ENCODE measurements at places on chromosomes 2 and 18. TPM values are rescaled to one million over a fixed set of nuclear protein-coding genes. Genes with fewer than 3 reads are reported as not detected.

GRCh38 chr2:55419233-55419678, 400 bp downstream of the CCDC88A start:
- H3K36me3 ChIP-seq, result peaks cover 8% of the 10 kb centered on the region
- peak overlapping the region; percentile 95 for H3K4me3 ChIP-seq
- no peaks in the 10 kb centered on the region for H3K27me3 ChIP-seq
- peak overlapping the region; percentile 92 for H3K27ac ChIP-seq
- peaks cover 46% of the 10 kb centered on the region for H3K4me1 ChIP-seq
- DNase-seq, result no peak

- H3K4me1 ChIP-seq, result peaks cover 97% of the 10 kb centered on the region
- H3K4me3 ChIP-seq, result peak overlapping the region; percentile 75
- H3K36me3 ChIP-seq, result peaks cover 7% of the 10 kb centered on the region
- no peaks in the 10 kb centered on the region for H3K27me3 ChIP-seq
- H3K27ac ChIP-seq, result peak overlapping the region; percentile 97
- no peak for DNase-seq
Observed at GRCh38 chr2:60356346-60356745, 197.1 kb downstream of the BCL11A start.

The ROCK2 gene
- total RNA-seq, result 18.8 TPM

- H3K4me3 ChIP-seq, result no peak overlapping the region
- H3K27me3 ChIP-seq, result peaks cover 4% of the 10 kb centered on the region
- H3K4me1 ChIP-seq, result no peaks in the 10 kb centered on the region
- DNase-seq, result no peak
Observed at GRCh38 chr2:13227578-13227977, 510.8 kb downstream of the TRIB2 start.

The FSIP2 gene
- 0.07 TPM for total RNA-seq

GRCh38 chr2:235595422-235596010, 101.7 kb downstream of the AGAP1 start:
- H3K27ac ChIP-seq, result no peak overlapping the region

The NGEF gene
- not detected for total RNA-seq

DNA sequence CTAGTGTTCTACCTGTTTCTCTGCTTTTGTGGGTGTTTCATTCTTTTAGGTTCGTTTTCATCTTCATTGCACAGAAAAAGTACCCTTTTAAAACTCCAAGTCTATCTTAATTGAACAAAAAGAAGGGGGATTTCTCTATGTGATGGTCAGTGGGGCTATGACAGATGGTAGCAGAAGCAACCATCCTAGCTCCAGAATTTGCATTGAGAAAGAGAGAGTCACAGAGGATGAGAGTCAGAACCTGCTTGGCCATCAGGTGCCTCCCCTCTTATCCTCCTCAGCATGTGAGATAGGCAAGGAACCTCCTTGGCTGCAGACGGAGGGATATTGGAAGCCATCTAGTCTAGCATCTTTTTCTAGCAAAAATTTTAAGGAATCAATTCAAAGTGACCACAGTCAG, 398.0 kb upstream of the DCC start:
- H3K27me3 ChIP-seq, result no peaks in the 10 kb centered on the region
- no peak overlapping the region for H3K27ac ChIP-seq
- H3K4me3 ChIP-seq, result no peak overlapping the region
- H3K36me3 ChIP-seq, result no peaks in the 10 kb centered on the region
- DNase-seq, result no peak

The GPR45 gene
- total RNA-seq, result not detected

- DNase-seq, result no peak
- H3K4me1 ChIP-seq, result no peaks in the 10 kb centered on the region
Observed at GRCh38 chr2:155070489-155070888, 372.0 kb downstream of the KCNJ3 start.

DNA sequence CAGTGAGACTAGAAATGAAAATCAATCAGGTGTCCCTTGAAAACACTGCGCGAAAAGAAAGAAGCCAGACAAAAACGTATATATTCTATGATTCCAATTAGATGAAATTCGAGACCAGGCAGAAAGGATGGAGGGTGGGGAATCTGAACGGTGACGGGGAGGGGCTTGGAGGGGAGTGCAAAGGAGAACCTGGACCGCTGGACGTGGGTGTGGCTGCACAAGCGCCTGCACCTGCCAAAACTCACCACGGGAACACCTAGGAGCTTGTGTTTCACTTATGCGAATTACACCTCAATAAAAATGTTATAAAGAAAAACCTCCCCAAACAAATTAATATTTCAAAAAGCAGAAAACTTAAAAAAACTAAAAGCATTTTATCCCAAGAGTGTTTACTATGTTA, 21.9 kb downstream of the THAP4 start:
- H3K4me3 ChIP-seq, result no peak overlapping the region
- no peak for DNase-seq
- H3K4me1 ChIP-seq, result peaks cover 29% of the 10 kb centered on the region
- H3K27me3 ChIP-seq, result no peaks in the 10 kb centered on the region
- no peak overlapping the region for H3K27ac ChIP-seq
- H3K36me3 ChIP-seq, result peaks cover 3% of the 10 kb centered on the region

- no peaks in the 10 kb centered on the region for H3K36me3 ChIP-seq
- H3K27me3 ChIP-seq, result no peaks in the 10 kb centered on the region
- H3K4me3 ChIP-seq, result no peak overlapping the region
- DNase-seq, result no peak
Observed at GRCh38 chr2:9078405-9078804, 74.9 kb upstream of the MBOAT2 start.

- no peaks in the 10 kb centered on the region for H3K36me3 ChIP-seq
- no peak overlapping the region for H3K27ac ChIP-seq
- no peaks in the 10 kb centered on the region for H3K4me1 ChIP-seq
- no peak overlapping the region for H3K4me3 ChIP-seq
- peaks cover 2% of the 10 kb centered on the region for H3K27me3 ChIP-seq
Observed at GRCh38 chr2:104468846-104469245, 385.1 kb upstream of the POU3F3 start.

GRCh38 chr18:78228974-78229373, 750.6 kb upstream of the SALL3 start:
- no peak overlapping the region for H3K27ac ChIP-seq
- H3K36me3 ChIP-seq, result no peaks in the 10 kb centered on the region
- no peak for DNase-seq
- H3K27me3 ChIP-seq, result no peaks in the 10 kb centered on the region
- no peaks in the 10 kb centered on the region for H3K4me1 ChIP-seq
- no peak overlapping the region for H3K4me3 ChIP-seq

DNA sequence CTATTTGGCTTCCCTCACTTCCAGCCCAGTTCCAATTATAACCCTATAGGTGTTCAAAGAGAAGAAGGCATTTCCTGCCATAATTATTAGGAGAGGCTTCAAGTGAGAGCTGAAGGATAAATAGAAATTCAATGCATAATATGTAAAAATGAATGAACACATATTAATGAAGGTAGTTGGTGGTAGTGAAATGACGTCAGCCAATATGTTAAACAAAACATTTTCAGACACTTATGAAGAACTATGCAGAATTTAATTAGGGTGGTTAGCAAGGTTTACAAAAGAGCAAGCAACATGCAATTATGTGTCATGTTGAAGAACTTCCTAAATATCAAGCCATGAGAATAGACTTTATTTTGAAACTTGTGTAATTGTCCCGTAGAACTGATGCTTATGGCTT, 858.8 kb upstream of the DDX18 start:
- no peaks in the 10 kb centered on the region for H3K4me1 ChIP-seq
- no peaks in the 10 kb centered on the region for H3K36me3 ChIP-seq
- H3K4me3 ChIP-seq, result no peak overlapping the region
- no peaks in the 10 kb centered on the region for H3K27me3 ChIP-seq
- no peak overlapping the region for H3K27ac ChIP-seq

DNA sequence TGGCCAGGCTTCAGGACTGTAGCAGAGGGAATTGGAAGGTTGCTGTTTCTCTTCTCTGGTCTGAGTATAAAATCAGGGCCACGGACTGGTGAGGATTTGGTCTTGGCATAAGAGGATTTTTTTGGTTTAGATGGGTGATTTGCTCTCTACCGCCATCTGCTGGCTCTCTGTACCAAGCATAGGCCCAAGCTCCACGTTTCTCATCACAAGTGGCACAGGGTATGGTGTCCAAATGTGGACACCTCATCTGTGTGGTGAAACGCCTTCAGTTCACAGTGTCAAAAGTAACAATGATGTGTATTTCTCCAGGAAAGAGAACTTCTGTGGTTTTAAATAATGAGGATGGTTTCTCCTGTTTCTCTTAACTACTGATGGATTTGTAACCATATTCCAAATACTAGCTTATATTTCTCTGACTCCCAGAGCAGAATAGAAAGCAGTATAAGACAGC, 115.1 kb downstream of the EML6 start:
- H3K4me1 ChIP-seq, result peaks cover 4% of the 10 kb centered on the region
- no peak overlapping the region for H3K27ac ChIP-seq
- no peak overlapping the region for H3K4me3 ChIP-seq
- DNase-seq, result peak; percentile 27
- no peaks in the 10 kb centered on the region for H3K27me3 ChIP-seq
- no peaks in the 10 kb centered on the region for H3K36me3 ChIP-seq

- peaks cover 14% of the 10 kb centered on the region for H3K36me3 ChIP-seq
- peak overlapping the region; percentile 84 for H3K4me3 ChIP-seq
- H3K27ac ChIP-seq, result peak overlapping the region; percentile 87
Observed at GRCh38 chr18:76496194-76496890, 1.3 kb upstream of the ZNF516 start.

- no peaks in the 10 kb centered on the region for H3K27me3 ChIP-seq
- no peak overlapping the region for H3K4me3 ChIP-seq
- peaks cover 6% of the 10 kb centered on the region for H3K4me1 ChIP-seq
- no peak overlapping the region for H3K27ac ChIP-seq
- DNase-seq, result no peak
Observed at GRCh38 chr2:44372246-44372645, 10.5 kb downstream of the CAMKMT start.

GRCh38 chr18:62928326-62928725, 213.0 kb downstream of the PHLPP1 start:
- DNase-seq, result no peak
- H3K27me3 ChIP-seq, result no peaks in the 10 kb centered on the region
- H3K27ac ChIP-seq, result no peak overlapping the region

GRCh38 chr18:22303927-22304326, 113.8 kb downstream of the CTAGE1 start:
- DNase-seq, result no peak
- peaks cover 2% of the 10 kb centered on the region for H3K27me3 ChIP-seq
- H3K4me3 ChIP-seq, result no peak overlapping the region
- H3K36me3 ChIP-seq, result no peaks in the 10 kb centered on the region
- H3K4me1 ChIP-seq, result no peaks in the 10 kb centered on the region
- no peak overlapping the region for H3K27ac ChIP-seq

GRCh38 chr2:151869291-151869690, 41.1 kb upstream of the ARL5A start:
- no peak overlapping the region for H3K27ac ChIP-seq
- peaks cover 1% of the 10 kb centered on the region for H3K27me3 ChIP-seq
- no peaks in the 10 kb centered on the region for H3K36me3 ChIP-seq
- H3K4me3 ChIP-seq, result no peak overlapping the region
- no peaks in the 10 kb centered on the region for H3K4me1 ChIP-seq
- no peak for DNase-seq
